ENCODE measurements at places on chromosomes 7 and 10.

- DNase-seq, result no peak
Measured at GRCh38 chr7:133060004-133060403, 21.9 kb downstream of the CHCHD3 start.

DNA sequence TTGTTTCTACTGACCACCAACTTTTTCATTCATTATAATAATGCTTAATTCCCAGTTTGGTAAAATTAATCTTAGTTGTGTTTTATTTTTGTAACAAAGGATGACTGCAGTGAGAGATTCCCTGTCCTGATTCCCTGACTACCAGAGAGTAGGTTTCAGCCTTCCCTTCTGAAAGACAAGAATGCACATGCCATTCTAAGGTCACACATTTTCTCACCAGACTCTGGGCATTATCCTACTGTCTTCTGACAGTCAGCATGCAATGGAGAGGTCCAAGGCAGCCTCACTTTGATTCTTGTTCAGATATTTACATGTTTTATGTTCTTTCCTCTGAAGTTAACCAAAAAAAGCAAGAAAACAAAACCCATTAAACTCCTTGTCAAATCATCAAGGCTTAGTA is 372.7 kb upstream of the CDC14C start:
- no peak for DNase-seq

DNA sequence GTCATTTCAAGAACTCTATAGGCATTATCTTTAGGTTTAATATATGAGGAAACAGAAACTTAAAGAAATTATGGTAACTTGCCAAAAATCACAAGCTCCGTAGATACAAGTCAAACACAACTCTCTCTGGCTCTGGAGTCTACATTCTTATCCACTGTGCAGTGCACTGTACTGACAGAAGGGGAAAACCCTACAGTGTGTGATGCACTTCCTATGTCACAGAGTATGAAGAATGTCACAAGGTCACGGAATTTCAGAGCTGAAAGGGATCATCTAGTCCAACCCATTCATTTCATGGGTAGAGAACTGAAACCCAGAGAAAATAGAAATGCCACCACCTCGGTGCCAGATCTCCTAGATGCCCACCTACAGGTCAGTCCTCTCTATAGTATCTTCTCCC is 86.1 kb downstream of the LRRTM3 start:
- no peak for DNase-seq

GRCh38 chr10:13349463-13350274 is 1.6 kb upstream of the SEPHS1 start:
- no peak for DNase-seq

- DNase-seq, result no peak
Measured at GRCh38 chr10:62183857-62184795, 84.5 kb downstream of the RTKN2 start.

GRCh38 chr10:7984896-7985295 is 69.6 kb upstream of the GATA3 start:
- no peak for DNase-seq

DNA sequence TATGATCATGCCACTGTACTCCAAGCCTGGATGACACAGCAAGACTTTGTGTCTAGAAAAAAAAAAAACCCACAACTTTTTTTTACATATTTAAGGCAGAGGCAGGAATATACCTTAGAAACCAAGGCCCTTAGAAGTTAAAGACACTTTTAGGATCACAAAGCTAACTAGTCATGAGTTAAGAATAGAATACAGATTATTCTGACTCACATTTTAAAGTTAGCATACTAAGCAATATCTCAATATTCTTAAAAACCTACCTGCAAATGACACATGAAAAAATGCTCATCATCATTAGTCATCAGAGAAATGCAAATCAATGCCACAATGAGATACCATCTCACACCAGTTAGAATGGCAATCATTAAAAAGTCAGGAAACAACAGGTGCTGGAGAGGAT is 177.7 kb downstream of the CHCHD3 start:
- DNase-seq, result no peak

DNA sequence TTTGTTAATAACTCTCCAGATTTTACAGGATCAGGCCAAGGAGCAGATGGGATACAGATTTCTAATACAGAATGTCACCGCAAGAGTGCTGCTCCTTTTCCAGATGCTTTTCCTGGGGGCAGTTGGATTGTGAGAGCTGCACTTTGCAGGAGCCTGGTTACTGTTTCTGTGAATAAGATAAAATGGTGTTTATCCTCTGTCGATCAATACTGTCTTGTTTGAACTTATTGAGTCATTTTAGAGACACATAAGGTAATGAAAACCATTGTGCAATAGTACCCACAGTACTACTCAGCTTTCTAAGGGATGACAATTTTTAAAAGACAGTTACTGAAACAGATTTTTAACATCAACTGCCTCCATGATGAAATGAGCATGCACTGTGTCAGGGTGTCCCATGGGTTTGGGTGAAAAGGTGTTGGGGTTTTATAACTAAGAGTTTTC is 2.9 kb downstream of the A1CF start:
- DNase-seq, result no peak

DNA sequence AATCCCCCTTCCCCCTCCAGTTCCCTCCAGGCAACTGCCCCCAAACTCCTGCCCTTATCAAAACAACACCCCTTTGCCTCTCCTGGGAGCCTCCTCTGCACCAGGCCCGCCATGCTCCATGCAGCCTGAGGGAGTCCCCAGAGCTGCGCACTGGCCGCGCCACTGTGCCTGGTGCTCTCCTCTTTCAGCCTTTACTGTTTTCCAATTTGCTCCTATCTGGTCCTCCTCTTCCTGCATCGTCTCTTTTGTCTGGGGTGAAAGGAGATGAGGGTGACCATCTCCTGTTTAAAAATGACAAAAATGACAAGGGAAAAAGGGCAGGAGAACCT is 165.8 kb upstream of the ADCY1 start:
- DNase-seq, result no peak

DNA sequence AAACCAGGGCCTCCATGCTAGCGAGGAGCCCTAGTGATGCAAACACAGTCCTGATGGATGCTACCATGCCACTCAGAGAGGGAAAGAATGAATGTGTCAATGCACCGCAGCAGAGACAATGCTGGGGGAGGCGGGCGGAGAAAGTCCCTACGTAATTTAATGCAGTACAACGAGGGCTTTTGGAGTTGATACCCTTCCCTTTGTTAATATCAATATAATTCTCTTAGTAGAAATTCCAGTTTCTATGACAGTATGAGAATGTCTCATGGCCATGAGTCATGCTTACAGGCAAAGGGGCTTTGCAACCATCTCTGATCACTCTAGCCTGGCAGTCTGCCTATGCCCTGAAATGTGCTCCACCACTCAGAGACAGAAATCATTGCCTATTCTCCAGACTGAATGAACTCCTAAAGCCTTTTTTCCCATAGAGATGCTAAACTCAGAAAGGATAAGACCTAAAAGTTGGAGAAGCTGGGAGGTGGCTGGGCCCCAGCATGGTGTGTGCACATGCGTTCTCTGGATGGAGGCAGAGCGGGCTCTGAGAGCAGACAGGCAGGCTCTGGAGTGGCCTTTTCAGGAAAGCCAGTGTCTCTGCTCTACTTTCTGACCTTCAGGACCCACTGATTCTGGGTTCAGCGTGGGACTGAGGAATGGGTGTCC is 20.3 kb upstream of the GIMAP2 start:
- no peak for DNase-seq

- DNase-seq, result no peak
Measured at GRCh38 chr10:126749015-126749655, 78.6 kb upstream of the C10orf90 start.

- DNase-seq, result no peak
Measured at GRCh38 chr7:25970356-25970755, 181.6 kb upstream of the NFE2L3 start.

GRCh38 chr10:125976960-125977605 is 80.7 kb downstream of the FANK1 start:
- DNase-seq, result no peak

DNA sequence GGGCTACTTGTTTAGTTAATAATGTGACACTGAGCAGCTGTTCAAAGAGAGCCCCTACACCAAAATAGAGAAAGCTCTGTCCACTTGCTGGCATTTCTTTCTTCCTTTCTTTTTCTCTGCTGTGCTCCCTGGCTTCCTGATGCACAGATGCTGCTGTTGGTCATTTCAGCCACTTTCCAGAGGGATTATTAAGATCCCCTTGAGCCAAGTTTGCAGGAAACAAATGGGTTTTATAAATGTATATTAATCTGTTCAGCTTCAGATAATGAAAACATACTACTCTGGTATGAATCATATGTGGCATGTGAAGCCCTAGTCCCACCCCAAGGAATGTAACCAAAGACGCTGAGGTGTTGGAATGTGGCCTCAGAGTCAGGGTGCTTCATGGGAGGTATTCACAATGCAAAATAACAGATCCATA is 638.2 kb upstream of the FZD8 start:
- no peak for DNase-seq

- no peak for DNase-seq
Measured at GRCh38 chr7:81690251-81690650, 79.6 kb downstream of the HGF start.

- no peak for DNase-seq
Measured at GRCh38 chr7:21953781-21954180, 8.1 kb upstream of the CDCA7L start.

DNA sequence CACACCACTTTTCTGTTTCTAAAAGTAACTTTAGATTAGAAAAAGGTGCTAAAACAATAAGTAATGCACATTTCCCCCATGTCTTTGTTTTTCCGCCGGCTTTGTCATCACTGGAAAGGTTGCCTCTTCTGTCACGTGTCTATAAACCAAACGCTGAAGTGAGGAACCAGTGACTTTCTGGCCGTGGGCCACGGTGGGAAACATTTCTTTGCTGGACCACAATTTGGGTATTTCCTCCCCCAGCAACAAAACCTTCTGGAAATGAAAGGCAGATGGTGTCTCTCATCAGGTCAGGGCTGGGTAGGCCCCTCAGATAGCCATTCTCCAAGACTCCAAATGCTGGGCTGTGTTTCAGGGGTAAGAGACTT is 174.5 kb downstream of the SH3PXD2A start:
- DNase-seq, result no peak

GRCh38 chr7:36967387-36967786 is 243.1 kb upstream of the AOAH start:
- no peak for DNase-seq

GRCh38 chr7:34425194-34425593 is 232.8 kb upstream of the NPSR1 start:
- no peak for DNase-seq

GRCh38 chr7:22647451-22648257 is 79.3 kb upstream of the IL6 start:
- DNase-seq, result no peak

GRCh38 chr10:95277201-95277570 is 13.6 kb downstream of the PDLIM1 start:
- no peak for DNase-seq

GRCh38 chr7:124686543-124687171 is 78.9 kb downstream of the GPR37 start:
- DNase-seq, result no peak

GRCh38 chr10:2111965-2112364 is 374.6 kb upstream of the ADARB2 start:
- DNase-seq, result no peak

DNA sequence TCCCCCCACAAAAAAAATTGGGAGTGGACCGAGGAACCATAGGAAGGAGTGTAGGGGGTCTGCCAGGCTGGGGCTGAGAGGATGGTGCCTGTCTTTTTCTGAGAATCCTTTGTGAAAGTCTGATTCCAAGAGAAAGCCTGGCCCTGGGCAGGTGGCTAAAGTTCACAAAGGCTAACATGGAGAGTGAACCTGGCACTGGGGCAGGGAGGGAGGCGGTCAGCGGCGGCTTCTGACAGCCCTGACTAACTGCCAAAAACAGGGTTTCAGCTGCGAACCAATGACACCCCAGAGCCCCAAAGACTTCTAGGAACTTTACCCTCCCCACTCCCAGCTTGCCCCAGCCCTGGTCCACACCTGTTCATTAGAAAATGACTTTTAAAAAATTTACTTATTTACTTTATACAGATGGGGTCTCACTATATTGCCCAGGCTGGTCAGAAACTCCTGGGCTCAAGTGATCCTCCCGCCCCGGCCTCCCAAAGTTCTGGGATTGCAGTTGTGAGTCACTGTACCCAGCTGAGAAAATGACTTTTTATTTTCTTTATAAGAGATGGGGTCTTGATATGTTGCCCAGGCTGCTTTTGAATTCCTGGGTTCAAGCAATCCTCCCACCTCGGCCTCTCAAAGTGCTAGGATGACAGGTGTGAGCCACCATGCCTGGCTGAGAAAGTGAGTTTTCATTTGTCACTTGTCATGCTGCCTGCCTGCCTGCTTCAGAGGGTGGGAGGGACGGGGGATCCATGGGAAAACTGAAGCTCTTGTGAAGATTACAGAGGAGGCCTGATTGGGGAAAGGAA is 61.0 kb upstream of the DUSP5 start:
- no peak for DNase-seq

DNA sequence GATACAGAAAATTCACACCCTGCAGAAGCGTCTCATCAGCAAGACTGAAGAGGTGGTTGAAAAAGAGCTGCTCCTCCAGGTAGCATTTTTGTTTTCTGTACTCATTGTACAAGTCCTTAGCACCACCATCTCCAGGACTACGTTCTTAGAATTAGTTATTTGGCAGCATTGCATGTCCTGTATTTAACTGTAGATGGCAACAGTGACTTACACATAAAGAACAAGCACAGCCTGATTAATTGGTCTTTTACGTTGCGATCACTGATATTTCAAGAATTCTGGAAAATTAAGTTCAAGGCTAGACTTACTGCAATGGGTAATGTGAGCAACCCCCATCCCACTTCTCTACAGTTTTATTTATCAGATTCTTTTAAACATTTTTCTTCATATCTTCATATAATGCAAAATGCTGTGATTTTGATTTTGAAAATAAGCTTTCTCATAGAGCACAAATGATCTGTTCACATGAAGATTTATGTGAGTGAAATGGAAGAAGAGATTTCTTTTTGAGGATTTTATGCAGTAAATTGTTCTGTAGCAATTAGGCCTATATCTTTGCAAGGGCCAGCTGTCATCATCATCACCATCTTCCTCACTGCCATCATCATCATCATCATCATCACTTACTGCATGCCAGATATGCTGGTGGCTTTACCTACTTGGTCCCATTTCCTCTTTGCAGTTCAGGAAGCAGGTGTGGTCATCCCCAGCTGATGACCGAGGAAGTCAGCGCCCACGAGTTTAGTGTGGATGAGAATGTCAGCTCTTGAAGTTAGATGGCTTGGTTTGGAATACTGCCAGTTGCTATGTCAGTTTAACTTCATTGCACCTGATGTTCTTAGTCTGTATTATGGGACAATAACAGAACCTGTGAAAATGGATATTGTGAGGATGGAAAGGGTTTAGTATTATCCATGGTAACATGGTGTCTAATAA is 53.4 kb downstream of the CFAP58 start:
- no peak for DNase-seq

DNA sequence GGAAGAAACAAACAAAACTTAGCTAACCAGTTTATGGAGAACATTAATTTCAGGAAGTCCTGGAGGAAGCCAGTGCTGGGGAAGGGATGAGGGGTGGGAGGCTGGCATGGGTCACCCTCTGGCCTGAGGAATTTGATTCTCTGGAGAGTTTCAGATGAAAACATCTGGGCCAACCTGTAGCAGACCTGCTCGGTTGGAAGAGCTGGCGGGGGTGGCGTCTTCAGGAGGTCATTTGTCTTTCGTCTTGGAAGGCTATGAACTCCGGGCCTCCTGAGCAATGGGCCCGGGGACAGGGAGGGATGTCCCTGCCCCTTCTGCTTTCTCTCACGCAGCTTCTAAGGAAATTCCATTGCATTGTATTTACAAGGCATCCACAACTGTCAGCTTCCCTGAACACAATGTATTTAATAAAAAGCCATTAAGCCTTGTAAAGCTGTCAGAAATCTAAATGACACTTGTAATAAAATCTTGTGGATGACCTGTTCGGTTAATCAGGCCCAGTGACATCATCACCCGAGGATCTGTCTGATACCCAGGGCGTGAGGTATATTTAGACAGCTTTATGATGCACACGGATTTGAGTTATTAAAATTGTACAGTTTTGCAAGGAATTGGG is 250.5 kb downstream of the RAB11FIP2 start:
- no peak for DNase-seq
